Natural killer cell treated with Interleukin-12 subunit alpha and Interleukin-12 subunit beta and Interleukin-15 and Interleukin-18, amount 100 ng/mL, for 72 hours (primary cell): ENCODE measurements at places on chromosomes 12 and 14.
A peak's percentile ranks its signal among the peaks of the same experiment; 100 is the strongest.

GRCh38 chr12:4282103-4282891, 8.7 kb downstream of the CCND2 start:
- H3K27ac ChIP-seq, result no peak overlapping the region
- peak overlapping the region; percentile 25 for H3K4me3 ChIP-seq
- no peak for DNase-seq
- H3K4me1 ChIP-seq, result peaks cover 77% of the 10 kb centered on the region

DNA sequence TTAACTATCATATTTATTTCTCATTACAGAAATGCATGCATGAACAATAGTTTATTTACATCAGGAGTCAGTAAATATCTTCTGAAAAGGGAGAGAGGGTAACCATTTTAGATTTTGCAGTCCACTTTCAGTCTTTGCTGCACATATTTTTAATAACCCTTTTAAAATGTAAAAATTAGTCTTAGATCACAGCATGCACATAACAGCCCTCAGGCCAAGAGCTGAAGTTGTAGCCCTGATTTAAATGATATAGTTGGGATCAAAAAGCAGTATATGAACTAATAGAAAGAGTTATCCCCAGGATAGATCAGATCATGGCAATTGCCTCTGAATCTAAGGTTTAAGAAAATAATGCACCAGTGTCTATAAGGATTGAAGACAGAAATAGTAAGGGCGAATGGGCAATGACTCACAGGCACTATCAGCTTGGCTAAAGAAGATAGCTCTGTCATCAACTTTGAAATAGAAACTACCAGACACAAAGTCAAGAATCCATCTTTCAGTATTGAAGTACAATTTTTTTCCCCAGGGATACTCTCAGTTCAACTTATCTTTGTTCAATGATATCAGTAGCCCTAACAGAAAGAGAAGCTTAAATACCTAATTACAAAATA, 13.1 kb upstream of the CLEC7A start:
- peaks cover 18% of the 10 kb centered on the region for H3K27me3 ChIP-seq
- no peak overlapping the region for H3K27ac ChIP-seq
- no peak overlapping the region for H3K4me3 ChIP-seq
- DNase-seq, result no peak
- peaks cover 3% of the 10 kb centered on the region for H3K4me1 ChIP-seq

DNA sequence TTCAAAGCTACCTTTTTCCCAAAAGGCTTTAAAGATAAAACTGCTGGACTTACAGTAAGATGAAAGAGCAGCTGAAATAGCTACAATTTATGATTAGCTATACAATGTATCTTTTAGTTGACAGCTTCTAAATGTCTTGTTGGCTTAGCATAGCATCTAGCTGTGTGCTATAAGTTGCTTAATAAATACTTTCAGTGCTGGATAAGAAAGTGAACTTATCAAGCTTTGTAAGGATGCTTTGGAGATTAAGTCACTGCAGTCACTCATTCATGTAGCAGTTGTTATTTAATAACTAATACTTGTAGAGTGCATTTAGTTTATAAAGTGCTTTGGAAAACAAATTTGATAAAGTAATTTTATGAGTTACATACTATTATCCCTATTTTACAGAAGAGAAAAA, 14.6 kb downstream of the CFAP54 start:
- H3K36me3 ChIP-seq, result no peaks in the 10 kb centered on the region
- H3K27ac ChIP-seq, result no peak overlapping the region
- no peaks in the 10 kb centered on the region for H3K27me3 ChIP-seq

GRCh38 chr12:29519585-29520182, 22.2 kb upstream of the OVCH1 start:
- no peaks in the 10 kb centered on the region for H3K4me1 ChIP-seq
- H3K27ac ChIP-seq, result no peak overlapping the region
- no peak overlapping the region for H3K4me3 ChIP-seq

DNA sequence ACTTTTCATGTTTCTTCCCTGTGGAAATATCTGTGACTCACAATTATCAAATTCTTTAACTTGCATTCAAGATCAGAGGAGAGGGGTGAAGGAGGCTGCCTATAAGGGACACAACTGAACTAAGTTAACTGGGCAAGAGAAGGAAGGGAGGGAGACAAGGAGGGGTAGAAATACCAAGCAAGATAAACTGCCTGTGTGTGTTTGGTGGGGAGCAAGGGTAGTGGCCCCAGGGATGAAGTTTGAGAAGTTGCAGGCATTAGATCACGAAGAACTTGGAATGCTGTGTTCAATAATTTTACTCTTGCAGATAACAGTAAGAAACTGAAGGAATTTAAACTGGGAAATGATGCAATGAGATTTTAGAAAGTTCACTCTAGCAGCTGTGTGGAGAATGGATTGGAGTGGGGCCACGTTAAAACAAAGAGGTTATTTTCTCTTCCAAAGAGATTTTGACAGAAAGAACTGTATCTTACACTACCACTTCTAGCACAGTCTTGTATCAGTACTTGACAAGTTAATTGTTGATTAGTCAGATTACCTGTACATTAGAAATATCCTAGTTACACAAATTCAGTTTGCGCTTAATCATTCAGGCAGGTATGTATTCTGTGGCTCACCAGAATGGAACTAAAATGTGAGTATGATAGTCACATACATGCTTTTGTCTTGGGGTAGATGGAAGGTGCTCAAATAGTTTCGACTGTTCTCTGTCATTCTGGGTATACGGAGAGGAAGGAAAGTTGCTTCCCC, 7.4 kb downstream of the PKP2 start:
- no peaks in the 10 kb centered on the region for H3K4me1 ChIP-seq
- H3K27ac ChIP-seq, result no peak overlapping the region
- no peak for DNase-seq
- no peak overlapping the region for H3K4me3 ChIP-seq
- no peaks in the 10 kb centered on the region for H3K36me3 ChIP-seq

DNA sequence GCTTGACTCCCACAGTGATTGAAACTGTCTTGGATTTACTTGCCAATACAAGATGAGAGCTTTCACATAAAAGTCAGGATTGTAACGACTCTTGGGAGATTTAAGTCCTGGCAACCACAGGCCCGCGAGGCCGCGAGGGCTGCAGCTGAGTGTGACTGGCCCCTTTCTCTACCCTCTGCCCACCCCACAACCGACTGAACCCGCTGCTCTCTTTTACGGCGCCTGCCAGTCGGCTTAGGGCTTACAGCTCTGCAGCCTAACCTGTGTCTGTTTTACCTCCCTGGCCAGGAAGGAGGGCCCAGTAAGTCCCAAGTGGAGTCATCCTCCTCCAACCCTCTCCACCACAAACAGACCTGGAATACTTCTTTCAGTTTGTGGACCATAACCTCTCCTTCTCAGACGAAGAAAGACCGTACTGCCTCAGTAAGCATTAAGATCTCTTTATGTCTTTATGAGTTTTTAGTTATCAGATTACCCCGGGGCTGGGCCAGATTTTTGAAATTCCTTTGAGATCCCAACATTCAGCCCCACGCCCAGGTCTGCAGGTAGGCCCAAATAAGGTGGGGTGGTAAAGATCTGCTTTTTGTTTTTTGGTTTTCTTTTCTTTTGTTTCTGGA, 12.6 kb upstream of the TIGAR start:
- no peak overlapping the region for H3K4me3 ChIP-seq
- DNase-seq, result no peak
- peaks cover 18% of the 10 kb centered on the region for H3K36me3 ChIP-seq
- H3K4me1 ChIP-seq, result peaks cover 33% of the 10 kb centered on the region
- no peaks in the 10 kb centered on the region for H3K27me3 ChIP-seq
- peak overlapping the region; percentile 51 for H3K27ac ChIP-seq

DNA sequence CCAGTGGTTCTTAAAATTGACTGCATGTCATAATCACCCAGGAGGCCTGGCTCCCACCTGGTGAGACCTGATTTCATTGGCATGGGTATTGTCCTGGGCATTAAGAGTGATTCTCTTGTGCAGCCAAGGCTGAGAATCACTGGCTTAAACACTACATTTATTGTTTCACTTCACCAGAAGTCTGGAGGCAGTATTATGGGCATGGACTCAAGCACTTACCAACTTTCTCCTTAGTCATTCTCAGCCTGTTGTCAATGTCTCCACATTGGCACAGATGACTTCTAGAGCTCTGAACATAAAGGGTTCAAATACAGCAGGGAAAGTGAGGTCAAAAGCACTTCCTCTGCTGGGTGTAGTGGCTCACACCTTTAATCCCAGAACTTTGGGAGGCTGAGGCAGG, 25.6 kb upstream of the GCH1 start:
- no peak overlapping the region for H3K4me3 ChIP-seq
- no peak overlapping the region for H3K27ac ChIP-seq
- H3K4me1 ChIP-seq, result peaks cover 5% of the 10 kb centered on the region
- DNase-seq, result no peak
- no peaks in the 10 kb centered on the region for H3K36me3 ChIP-seq

- H3K27ac ChIP-seq, result no peak overlapping the region
- peaks cover 5% of the 10 kb centered on the region for H3K36me3 ChIP-seq
- peaks cover 4% of the 10 kb centered on the region for H3K27me3 ChIP-seq
- H3K4me3 ChIP-seq, result no peak overlapping the region
- no peak for DNase-seq
- H3K4me1 ChIP-seq, result peaks cover 13% of the 10 kb centered on the region
These were observed 12.0 kb downstream of the KRT5 start for GRCh38 chr12:52508211-52508610.

DNA sequence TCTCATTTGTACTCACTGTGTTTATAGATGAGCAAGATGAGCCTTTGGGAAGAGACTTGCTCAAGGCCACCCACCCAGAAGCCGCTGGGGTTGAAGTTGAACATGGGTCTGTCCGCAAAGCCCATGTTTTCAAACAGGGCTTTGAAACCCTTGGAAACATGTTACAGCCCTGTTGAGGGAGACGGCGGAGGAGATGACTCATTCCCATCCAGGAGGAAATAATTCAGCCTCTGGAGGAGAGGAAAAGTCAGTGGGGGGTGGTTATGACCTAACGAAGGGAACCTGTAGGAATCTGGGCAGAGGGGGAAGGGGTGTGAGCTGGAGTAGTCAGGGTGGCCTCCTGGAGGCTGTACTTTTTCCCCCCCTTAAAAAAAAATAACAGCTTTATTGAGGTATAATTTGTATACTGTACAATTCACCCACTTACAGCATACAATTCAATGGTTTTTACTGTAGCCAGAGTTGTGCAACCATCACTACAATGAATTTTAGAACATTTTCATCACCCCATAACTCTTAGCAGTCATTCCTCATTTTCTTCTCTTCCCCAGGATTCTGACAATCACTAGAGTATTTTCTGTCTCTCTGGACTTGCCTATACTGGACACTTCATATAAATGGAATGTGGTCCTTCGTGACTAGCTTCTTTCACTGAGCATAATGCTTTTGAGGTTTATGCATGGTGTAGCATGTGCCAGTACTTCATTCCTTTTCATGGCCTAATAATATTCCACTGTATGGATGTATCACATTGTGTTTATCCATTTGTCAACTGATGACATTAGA, 1.9 kb upstream of the RIN3 start:
- peak overlapping the region; percentile 87 for H3K4me3 ChIP-seq
- H3K27me3 ChIP-seq, result no peaks in the 10 kb centered on the region
- DNase-seq, result no peak
- peak overlapping the region; percentile 92 for H3K27ac ChIP-seq
- peaks cover 35% of the 10 kb centered on the region for H3K4me1 ChIP-seq

DNA sequence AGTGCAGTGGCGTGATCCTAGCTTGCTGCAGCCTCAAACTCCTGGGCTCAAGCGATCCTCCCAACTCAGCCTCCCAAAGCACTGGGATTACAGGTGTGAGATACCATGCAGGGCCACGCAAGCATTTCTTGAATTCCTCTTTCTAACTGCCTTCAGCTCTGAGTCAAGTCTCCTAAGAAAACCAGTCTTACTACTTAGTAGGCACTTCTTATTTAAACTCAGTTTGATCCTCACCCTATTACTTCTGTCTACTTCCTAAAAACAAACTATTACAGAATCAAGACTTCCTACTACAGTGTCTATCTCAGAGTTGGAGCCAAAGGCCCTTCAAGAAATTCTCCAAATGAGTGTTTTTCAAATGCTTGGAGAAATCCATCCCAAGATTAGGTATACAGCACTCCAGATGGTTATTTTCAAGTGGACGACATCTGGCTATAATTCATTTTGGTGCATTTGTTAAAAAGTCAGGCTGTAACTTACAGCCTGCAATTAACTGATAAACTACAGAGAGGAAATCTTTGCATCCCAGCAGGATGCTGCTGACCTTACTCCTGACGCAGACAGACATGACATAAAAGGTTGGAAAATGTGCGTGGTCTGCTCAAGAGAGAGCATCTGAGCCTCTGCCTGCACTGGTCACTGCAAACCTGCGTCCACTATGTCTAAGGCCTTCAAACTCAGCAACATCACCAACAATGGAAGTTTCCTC, 34.7 kb downstream of the SSH1 start:
- DNase-seq, result no peak
- H3K27ac ChIP-seq, result peak overlapping the region; percentile 98
- H3K36me3 ChIP-seq, result no peaks in the 10 kb centered on the region
- H3K4me1 ChIP-seq, result peaks cover 62% of the 10 kb centered on the region

- no peak for DNase-seq
- H3K27ac ChIP-seq, result no peak overlapping the region
- no peaks in the 10 kb centered on the region for H3K27me3 ChIP-seq
- no peaks in the 10 kb centered on the region for H3K36me3 ChIP-seq
These were observed 241.6 kb upstream of the NOVA1 start for GRCh38 chr14:26839481-26839880.

GRCh38 chr14:105929327-105930081, 403.1 kb downstream of the TMEM121 start:
- no peak for DNase-seq
- H3K4me3 ChIP-seq, result no peak overlapping the region
- H3K27ac ChIP-seq, result no peak overlapping the region
- H3K36me3 ChIP-seq, result peaks cover 5% of the 10 kb centered on the region
- H3K4me1 ChIP-seq, result no peaks in the 10 kb centered on the region

GRCh38 chr12:62466594-62467491, at the start of gene MON2:
Gene MON2 (plus strand): TSS chr12:62466826. CDS start chr12:62467208, 382 bp downstream.
- H3K27me3 ChIP-seq, result peaks cover 7% of the 10 kb centered on the region
- H3K36me3 ChIP-seq, result peaks cover 12% of the 10 kb centered on the region
- peak within 1 kb of the TSS; percentile 98 for H3K4me3 ChIP-seq

GRCh38 chr14:97977651-97978261, 1180.6 kb downstream of the VRK1 start:
- no peak for DNase-seq
- peak overlapping the region; percentile 67 for H3K4me3 ChIP-seq
- H3K27ac ChIP-seq, result peak overlapping the region; percentile 55
- no peaks in the 10 kb centered on the region for H3K36me3 ChIP-seq

- H3K4me3 ChIP-seq, result no peak overlapping the region
- H3K27ac ChIP-seq, result no peak overlapping the region
- DNase-seq, result no peak
- peaks cover 22% of the 10 kb centered on the region for H3K36me3 ChIP-seq
- peaks cover 72% of the 10 kb centered on the region for H3K4me1 ChIP-seq
These were observed 153.9 kb downstream of the CHST11 start for GRCh38 chr12:104610513-104611235.

DNA sequence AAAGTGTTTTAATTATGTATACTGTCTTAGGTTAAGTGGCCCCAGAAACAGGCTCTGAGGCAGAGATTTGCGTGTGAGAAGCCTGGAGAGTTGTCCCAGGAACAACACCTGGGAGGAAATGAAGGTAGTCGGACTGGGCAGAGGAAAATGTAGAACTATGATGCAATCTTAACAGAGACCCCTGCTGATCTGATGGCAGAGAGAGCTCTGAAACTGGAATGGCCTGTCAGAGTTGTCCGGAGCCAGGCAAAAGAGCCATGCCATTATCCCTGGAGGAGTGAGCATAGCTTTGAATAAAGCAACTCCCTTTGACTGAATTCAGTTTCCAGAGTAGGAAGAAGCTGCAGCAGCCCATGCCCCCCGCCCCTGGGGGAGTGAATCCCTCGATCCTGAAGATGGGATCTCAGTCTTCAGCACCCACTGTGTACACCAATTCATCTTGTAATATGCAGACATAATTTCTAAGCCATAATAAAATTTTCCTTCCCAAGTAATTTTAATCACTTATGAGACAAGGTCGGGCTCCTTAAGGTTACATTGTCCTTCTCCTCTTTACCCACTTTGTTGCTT, 264.8 kb downstream of the PDZRN4 start:
- no peak overlapping the region for H3K27ac ChIP-seq
- no peaks in the 10 kb centered on the region for H3K36me3 ChIP-seq
- no peak overlapping the region for H3K4me3 ChIP-seq
- no peak for DNase-seq
- no peaks in the 10 kb centered on the region for H3K27me3 ChIP-seq
- H3K4me1 ChIP-seq, result no peaks in the 10 kb centered on the region
